ENCODE measurements at places on chromosomes 13 and 19.

DNA sequence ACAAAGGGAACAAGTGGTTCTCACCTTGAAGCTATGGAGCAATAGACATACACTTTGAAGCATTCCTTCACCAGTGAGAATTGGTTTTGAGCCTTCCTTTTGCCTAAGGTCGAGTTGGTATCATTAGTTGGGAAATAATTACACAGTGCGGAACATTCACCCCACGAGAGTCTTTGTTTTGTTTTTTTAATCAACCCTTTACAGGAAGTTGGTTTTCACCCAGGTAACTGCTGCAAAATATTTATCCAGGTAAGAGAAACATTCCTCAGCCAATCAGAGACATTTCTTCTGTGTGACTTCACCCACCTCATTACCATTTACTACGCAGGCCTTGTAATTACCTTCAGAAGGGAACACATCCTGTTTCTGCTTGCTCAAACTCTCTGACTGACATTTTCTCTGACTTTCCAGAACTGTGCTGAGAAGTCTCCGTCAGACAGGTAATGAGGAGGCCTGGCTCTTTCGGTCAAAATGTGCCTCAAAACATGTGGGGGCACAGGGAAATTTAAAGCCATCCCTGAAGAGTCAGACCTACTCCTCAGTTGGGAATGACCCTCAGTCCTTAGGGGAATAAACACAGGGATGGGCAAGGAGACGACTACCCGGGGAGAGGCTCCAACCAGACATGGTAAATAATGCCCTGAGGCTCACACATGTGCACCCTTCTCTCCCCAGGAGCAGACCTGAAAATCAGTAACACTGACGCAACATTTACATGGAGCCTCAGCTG lies 22.7 kb upstream of the SERP2 start:
- no peak for DNase-seq
- H3K27me3 ChIP-seq = no peaks in the 10 kb centered on the region
- no peaks in the 10 kb centered on the region for H3K4me1 ChIP-seq

- H3K4me1 ChIP-seq = no peaks in the 10 kb centered on the region
These were observed 609.7 kb upstream of the SLITRK1 start for GRCh38 chr13:84491952-84492351.

DNA sequence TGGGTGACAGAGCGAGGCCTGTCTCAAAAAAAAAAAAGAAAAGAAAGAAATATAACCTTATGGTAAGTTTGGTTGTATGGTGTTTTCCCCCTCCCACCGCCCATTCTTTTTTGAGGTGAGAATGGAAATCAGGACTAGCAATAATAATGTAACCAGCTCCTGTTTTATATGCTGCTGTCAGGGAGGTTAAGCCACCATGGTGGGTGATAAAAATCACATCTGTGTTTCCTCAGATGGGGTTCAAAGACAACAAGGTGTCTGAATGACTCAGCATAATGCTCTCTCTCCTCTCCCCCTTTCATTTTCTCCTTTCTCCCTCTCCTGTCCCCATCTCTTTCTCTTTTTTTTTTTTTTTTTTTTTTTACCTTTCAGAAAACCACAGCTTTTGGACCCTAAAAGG lies 28.3 kb upstream of the GARRE1 start:
- no peaks in the 10 kb centered on the region for H3K27me3 ChIP-seq
- no peak for DNase-seq
- H3K4me1 ChIP-seq = no peaks in the 10 kb centered on the region
- no peak overlapping the region for H3K27ac ChIP-seq
- no peaks in the 10 kb centered on the region for H3K36me3 ChIP-seq

DNA sequence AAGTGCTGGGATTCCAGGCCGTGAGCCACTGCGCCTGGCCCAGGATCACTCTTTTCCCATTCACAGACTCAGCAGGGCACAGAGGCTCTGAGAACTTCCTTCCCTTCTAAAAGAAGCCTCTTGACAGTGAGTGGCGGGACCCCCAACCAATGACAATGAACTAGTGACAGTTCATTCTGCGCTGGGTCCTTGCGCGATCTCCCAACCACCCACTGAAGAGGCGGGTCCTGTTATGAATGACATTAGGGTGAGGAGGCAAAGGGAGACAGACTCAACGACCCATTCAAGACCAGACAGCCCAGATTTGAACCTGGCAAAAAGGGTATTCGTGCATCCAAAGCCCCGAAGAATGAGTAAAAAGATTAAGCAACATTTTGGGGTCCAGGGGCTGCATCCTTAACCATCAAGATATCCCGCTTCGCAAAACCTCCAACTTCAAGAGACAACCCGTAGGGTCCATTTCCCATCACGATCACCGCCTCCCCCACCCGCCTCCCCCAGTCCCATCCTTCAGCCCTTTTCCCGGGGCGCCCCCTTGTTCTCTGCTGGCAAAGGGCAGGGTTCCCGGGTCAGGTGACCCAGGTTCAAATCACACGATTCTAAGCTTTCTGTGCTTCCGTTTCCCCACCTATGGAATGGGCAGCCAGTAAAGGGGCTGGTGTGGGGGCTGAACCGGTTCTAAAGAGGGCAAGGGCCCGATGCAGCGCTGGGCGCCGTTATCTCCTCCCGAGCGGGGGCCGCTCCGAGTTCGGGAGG lies 719 bp downstream of the SUGP2 start:
- peak; percentile 78 for DNase-seq
- H3K27ac ChIP-seq = peak overlapping the region; percentile 99
- no peaks in the 10 kb centered on the region for H3K36me3 ChIP-seq
- H3K4me3 ChIP-seq = peak overlapping the region; percentile 64

GRCh38 chr13:38372820-38373383 lies 23.3 kb downstream of the UFM1 start:
- no peaks in the 10 kb centered on the region for H3K4me1 ChIP-seq
- no peak for DNase-seq
- no peaks in the 10 kb centered on the region for H3K27me3 ChIP-seq
- no peaks in the 10 kb centered on the region for H3K36me3 ChIP-seq

DNA sequence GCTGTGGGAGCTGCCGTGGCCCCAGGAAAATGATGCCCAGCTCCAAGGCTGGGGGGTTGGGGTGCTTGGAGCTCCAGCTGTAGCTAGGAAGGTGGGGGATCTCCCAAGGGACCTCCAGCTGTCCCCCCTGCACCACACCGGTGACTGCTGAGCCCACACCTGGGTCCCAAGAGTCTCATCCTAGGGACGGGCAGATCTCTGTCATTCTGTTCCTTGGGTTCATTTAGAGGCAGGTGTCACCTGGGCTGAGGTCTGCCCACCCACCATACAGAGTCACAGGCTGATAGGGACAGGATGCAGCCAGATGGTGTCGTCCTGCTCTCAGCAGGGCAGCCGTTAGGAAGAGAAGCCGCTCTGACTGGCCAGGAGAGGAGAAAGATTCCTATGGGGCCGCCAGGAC lies 5.3 kb downstream of the F2RL3 start:
- no peak for DNase-seq
- no peaks in the 10 kb centered on the region for H3K27me3 ChIP-seq
- no peaks in the 10 kb centered on the region for H3K4me1 ChIP-seq
- no peaks in the 10 kb centered on the region for H3K36me3 ChIP-seq

- DNase-seq = no peak
- peak overlapping the region; percentile 39 for H3K27ac ChIP-seq
- H3K4me3 ChIP-seq = no peak overlapping the region
These were observed 253.8 kb downstream of the DLEU7 start for GRCh38 chr13:50589651-50590054.

GRCh38 chr13:69324090-69324886 lies 783.3 kb upstream of the ATXN8OS start:
- no peak overlapping the region for H3K4me3 ChIP-seq
- no peaks in the 10 kb centered on the region for H3K27me3 ChIP-seq
- DNase-seq = no peak
- H3K36me3 ChIP-seq = no peaks in the 10 kb centered on the region

- no peak overlapping the region for H3K4me3 ChIP-seq
- DNase-seq = no peak
- no peaks in the 10 kb centered on the region for H3K36me3 ChIP-seq
These were observed 139.6 kb upstream of the HTR2A start for GRCh38 chr13:47036294-47037008.

GRCh38 chr19:4208385-4209094 lies 20.8 kb upstream of the EBI3 start:
- H3K4me3 ChIP-seq = no peak overlapping the region
- H3K27ac ChIP-seq = no peak overlapping the region
- H3K4me1 ChIP-seq = no peaks in the 10 kb centered on the region

DNA sequence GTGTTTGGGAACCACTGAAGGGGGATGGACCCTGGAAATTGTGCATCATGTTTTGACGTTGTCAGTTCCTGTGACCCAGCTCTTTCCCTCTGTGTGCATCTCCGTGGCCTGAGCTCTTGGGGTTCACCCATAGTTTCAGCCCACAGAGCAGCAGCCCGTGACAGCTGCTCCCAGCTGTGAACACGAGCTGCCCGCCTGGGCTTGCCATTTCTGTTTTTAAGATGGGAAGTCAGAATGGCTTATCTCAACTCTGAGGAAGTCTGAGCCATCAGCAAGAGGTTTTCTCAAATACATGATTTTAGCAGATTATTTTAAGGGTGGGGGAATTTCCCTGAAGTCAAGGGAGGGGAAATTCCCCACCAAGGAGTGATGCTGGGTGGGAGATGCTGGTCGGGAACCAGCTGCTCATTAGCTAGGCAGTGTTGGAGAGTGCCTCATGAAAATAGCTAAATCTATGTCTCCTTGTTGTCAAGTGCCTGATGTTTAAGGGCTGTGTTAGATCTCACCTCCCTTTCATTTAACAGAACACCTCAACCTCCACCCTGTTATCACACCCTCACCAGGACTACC lies 34.8 kb upstream of the C1QTNF9 start:
- no peaks in the 10 kb centered on the region for H3K36me3 ChIP-seq
- no peak for DNase-seq
- no peaks in the 10 kb centered on the region for H3K4me1 ChIP-seq
- H3K4me3 ChIP-seq = no peak overlapping the region
- H3K27ac ChIP-seq = no peak overlapping the region
- H3K27me3 ChIP-seq = no peaks in the 10 kb centered on the region

DNA sequence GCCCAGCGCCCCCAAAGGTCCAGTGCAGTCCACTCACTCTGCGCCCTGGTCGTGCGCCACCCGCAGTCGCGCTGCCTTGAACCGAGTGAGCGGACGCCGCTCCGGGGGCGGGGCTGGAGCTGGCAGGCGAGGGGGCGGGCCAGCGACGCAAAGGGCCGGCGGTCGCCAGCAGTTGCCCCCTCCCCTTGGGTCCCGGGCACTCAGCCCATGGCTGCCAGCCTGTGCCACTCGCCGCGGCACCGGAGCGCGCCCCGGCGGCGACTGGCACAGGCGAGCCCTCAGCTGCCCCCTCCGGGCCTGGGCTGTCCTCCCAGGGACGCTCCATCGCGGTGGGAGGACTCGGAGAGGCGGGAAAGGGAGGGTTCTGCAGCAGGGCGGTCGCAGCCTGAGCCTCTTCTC lies at the start of gene S1PR5:
Gene S1PR5, minus strand, starts transcription at position 87 of the 399 bp plus-strand sequence. CDS start 2,436 bp downstream, outside the sequence.
- no peaks in the 10 kb centered on the region for H3K36me3 ChIP-seq
- no peak for DNase-seq
- peaks cover 9% of the 10 kb centered on the region for H3K27me3 ChIP-seq
- H3K4me1 ChIP-seq = no peaks in the 10 kb centered on the region
- no peak within 1 kb of the TSS for H3K27ac ChIP-seq

DNA sequence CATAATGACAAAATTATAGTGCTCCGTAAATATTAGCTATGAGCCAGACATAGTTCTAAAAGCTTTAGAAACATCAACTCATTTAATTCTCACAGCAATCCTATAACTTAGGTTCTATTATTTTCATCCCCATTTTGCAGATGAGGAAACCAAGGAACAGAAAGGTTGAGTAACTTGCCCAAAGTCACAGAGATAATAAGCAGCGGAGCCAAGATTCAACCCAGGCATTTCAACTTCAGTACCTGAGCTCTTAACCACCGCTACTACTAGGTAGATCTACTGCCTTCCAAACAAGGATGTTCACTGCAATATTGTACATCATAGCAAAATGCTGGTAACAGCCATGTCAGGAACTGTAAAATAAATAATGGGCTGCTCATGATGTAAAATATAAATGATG lies 39.9 kb downstream of the ELF1 start:
- H3K4me1 ChIP-seq = no peaks in the 10 kb centered on the region
- no peaks in the 10 kb centered on the region for H3K36me3 ChIP-seq
- DNase-seq = no peak
- no peak overlapping the region for H3K4me3 ChIP-seq
- no peaks in the 10 kb centered on the region for H3K27me3 ChIP-seq

Measured in uterus (tissue), 4 donors.